Tibial artery (tissue), 4 donors: ENCODE measurements at places on chromosomes 6 and 20.
A peak's percentile ranks its signal among the peaks of the same experiment; 100 is the strongest.

DNA sequence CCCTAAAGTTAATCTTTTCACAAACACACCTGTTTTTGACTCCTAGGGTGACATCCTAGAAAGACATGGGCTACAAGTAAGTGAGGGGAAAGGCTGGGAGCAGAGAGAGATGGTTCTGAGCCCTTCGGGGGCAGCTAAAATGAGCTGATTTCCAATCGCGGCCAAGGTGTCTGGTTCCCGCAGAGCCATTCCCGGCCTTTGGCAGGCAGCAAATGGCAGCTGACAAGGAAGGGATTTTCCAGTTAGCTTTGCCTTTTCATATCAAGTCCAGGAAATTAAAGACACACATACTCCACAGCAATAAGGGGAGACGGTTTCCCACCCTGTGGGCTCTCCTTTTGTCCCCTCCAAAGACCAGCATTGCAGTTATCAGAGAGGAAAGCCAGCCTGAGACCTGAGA, 228.5 kb downstream of the ZMYND8 start:
- no peak for DNase-seq

DNA sequence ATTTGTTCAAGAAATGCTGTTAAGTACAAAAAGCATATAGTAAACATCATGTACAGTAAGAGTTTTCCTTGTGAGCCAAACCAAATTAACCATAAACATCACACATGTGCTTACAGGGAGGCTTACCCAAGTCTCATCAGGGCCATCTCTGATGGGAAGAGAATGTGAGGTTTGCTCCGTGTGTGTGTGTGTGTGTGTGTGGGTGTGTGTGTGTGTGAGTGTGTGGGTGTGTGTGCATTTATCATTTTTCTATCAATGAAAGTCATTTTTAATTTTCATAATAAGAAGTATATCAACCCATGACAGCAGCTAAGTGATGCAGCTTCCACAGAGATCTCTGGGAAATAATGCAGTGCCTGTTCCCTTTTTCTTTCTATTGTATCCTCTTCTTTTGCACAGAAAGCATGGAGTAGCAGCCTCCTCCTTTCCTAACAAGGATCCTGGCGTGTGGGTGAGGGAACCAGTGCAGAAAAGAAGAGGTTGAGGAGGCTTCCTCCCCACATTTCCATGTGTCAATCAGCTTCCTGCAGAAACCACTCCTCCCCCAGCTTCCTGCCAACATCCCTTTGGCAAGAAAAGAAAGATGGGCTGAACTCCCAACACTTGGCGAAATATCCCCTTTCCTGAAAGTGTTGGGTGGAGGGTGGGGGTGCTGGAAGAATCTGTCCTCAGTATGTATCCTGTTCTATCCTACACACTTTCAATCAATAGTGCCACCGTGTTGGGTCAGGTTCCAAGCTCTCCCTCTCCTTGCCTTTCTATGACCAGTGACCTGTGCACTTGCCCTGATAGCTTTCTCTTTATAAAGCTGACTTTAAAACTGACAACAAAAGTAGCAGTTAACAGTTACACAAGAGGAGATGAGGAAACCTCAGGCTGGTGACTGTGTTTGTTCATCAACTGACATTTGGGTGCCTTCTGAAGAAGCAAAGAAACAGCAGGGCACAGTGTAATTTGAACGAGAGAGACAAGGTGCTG, 251.8 kb upstream of the CITED2 start:
- peak; percentile 28 for DNase-seq

GRCh38 chr6:33276864-33277662, at the start of gene B3GALT4:
Gene B3GALT4, plus strand, starts transcription at chr6:33277123. Its CDS starts 297 bp downstream, at chr6:33277420.
- peak; percentile 85 for DNase-seq

GRCh38 chr20:2350606-2351005, 30.1 kb upstream of the TGM6 start:
- no peak for DNase-seq

DNA sequence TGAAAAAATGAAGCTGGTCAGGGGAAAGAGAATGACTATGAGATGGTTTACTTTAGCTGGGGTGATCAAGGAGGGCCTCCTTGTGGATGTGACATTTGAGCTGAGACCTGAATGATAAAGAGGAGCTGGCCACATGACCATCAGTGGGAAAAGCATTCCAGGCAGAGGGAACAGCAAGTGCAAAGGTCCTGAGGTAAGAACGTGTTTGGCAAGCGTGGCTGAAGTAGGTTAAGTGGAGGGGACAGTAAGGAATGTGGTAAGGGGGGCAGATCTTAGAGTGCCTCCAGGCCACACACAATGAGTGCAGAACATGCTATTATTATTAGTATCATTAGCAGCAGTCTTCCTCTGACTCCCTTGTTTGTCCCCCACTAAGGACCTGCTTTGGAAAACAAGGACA, 92.6 kb downstream of the KCNB1 start:
- no peak for DNase-seq

DNA sequence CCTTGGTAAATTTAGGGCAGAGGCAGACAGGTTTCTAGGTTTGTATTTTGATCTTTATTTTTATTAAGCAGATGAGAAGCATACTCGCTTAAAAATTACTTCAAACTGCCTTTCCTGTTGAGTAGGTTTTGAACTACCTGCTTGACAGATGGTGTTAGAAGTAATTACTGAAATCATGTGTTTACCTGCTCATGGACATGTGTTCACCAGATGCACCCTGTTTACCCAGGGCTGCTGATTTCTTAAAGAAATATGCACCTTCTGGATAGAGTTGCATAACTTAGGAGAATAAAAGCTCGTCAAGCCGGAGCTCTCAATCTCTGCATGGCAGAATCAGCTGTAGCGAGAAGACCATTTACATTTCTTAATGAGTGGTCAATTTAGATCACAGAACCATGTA, 165.1 kb downstream of the CDKAL1 start:
- DNase-seq = no peak

DNA sequence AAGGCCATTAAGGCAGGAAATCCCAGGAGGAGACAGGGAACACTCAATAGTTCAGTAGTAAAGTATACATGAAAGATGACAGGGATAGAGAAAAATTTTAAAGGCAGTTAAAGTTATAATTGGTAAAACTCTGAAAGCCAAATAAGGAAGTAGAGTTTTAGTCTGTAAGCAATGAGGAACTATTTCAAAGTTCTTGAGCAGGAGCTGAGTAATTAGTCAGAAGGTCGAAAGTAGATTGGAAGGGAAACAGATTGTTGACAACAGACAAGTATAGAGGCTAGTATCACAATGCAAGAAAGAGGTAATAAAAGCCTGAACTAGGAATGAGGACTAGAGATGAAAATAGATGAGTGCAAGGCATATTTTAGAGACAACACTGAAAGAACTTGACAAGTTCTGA, 150.3 kb downstream of the CDK19 start:
- DNase-seq = no peak

DNA sequence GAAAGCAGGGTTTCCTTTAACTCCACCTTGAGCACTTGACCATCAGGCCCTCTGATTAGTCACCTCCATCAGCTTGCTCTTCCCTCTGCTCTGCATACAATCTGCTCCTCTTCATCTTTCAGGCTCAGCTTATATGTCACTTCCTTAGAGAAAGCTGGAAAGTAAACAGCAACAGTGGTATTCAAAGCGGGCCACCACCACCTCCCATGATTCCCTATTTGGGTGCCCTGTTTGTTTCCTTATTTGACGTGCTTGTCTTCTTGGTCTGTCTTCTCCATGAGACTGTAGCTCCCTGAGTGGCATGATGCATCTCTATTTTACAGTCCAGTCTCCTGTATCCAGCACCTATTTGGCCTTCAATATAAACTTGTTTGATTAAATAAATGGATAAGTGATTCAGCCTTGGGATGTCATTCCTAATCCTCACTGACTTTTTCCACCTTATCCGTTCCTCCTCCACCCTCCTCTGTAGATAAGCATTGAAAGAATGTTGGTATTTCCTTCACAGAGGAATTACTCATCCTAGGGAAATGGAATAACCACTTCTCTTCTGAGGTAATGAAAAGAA, 102.8 kb upstream of the SGK1 start:
- DNase-seq = no peak

DNA sequence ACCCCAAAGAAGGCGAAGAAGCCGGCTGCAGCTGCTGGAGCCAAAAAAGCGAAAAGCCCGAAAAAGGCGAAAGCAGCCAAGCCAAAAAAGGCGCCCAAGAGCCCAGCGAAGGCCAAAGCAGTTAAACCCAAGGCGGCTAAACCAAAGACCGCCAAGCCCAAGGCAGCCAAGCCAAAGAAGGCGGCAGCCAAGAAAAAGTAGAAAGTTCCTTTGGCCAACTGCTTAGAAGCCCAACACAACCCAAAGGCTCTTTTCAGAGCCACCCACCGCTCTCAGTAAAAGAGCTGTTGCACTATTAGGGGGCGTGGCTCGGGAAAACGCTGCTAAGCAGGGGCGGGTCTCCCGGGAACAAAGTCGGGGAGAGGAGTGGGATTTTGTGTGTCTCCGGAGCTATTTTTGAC, 69.6 kb downstream of the HFE start:
- DNase-seq = peak; percentile 63

DNA sequence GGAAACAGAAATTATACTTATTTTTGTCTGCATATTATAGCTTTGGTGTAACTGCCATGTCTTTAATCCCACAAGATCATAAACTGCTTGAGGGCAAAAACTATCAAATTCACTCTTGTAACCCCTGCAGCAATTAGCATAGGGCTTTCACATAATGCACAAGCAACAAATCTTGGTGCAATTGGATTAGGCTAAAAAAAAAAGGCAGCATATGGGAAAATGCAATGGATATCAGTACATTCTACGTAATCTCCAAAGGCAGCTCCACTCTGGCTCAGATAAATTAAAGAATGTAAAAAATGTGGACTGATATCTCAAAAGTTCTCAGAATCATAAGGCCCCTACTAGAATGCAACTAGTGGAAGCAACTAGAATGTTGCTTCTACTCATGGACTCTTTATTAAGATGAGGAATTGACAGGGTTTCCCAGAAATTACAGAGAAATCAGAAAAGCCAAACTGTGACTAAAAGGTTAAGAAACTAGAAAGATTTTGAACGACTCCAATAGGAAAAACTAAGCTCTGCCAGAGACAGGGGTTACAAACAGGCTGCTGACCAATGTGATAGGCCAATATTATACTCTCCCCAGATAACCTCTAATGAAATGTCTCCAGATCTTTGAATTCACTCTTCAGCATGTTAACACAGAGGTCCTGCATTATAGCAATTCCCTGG, 55.0 kb downstream of the FILIP1 start:
- DNase-seq = no peak

DNA sequence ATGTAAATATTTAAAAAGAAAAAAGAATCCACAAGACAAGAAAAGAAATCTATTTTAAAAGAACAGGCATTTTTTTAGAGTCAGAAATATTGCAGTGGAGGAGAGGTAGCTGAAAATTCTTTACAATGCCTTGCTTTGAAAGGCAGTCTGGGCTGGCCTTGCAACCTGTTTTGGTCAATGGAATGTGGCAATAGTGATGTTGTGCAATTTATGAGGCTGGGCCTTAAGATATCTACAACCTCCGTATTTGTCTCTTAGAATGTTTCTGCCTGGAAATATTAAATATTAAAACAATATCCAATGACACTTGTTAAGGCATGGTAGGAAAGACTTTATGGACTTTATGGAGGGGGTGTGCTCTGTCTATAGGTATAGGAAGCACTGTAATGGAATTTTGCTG, 14.8 kb upstream of the SCGN start:
- DNase-seq = no peak

- no peak for DNase-seq
Observed at GRCh38 chr6:137892271-137892708, 25.2 kb downstream of the TNFAIP3 start.

DNA sequence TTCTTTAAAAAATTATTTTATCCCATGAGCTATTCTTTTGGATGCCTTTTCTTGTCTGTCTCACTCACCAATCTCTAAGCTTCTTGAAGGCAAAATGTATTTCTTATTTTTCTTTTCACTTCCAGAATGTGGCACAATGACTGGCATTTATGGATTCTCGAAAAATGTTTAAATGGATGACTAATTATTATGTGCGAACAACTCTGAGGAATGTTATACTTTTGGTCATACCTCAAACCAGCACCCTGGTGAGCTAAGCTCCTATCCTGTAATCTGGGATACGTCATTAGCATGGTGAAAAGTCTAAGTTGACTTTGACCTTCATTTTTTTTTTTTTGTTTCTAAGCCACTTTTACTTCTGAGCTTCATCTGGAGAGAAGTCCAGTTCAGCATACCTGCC, 214.0 kb upstream of the CEP162 start:
- no peak for DNase-seq

DNA sequence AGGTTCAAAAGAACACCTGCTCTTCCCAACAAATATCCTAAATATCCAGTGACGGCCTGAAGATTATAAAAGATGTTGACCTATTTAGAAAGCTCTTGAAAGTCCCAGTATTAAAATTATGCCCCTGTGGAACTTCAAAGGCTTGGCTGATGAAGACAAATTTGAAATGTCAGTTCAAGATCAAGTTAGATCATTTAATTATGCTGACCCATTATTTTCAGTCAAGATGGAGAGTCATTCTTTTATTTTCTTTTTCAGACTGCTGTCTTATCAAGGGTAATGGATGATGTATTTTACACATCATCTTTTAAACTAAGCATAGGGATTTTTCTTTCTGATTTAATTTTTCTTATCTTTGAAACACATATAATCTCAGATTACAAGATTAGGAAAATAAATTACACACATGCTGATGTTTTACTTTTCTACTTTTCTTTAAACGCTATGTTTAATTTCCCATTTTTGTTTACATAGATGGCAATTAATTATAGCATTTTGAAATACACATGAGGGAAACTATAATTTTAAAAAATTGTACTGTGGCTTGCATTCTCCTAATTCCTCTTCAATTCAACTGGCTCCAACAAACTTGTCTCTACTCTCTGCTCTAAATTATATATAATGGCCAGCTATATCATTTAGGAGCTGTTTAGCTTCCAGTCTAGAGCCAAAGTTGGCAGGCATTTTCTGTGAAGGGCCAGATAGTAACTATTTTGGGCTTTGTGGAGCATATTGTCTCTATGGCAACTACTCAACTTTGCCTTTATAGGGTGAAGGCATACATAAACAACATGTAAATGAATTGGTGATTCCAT, 123.7 kb downstream of the RCAN2 start:
- DNase-seq = no peak

DNA sequence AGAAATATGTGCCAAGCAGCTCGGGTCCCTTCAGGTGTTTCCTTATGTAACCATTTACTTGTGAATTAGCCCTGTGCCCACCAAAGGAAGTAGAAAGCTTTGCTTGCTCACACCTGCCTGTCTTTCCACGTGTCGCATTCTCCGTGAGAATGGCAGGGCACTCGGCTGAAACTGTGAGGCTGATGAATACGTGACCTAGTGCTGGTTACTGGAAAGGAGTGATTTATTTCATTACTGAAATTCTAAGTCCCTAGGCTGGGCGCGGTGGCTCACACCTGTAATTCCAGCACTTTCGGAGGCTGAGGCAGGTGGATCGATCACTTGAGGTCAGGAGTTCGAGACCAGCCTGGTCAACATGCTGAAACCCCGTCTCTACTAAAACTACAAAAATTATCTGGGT, 45.9 kb upstream of the TULP1 start:
- no peak for DNase-seq
